ENCODE measurements at places on chromosomes 6 and 20.

GRCh38 chr20:60200305-60200918, 242.2 kb downstream of the CDH26 start:
- DNase-seq: no peak

GRCh38 chr20:50187403-50188051, 3.1 kb upstream of the CEBPB start:
- DNase-seq: no peak

DNA sequence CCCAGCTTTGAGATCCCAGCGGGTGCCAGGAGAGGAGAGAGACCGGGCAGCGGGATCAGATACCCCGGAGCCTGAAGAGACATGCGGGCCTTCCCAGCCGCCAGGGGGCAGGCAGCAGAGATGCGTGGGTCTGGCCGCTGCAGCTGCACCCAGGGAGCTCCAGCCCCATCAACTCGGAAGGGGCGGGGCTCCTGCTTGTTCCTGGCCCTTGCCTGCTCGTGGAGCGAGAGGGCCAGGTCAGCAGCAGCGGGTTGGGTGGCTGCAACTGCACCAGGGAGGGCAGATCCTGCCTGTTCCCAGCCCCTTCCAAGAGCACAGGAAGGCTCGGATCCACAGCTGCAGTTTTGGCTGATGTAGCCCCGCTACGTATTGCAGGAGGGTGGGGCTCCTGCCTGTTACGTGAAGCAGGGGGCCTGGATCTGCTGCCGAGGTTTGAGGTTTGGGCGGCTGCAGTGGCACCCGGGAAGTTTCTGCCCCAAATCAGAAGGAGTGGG, 532.8 kb downstream of the RFPL4B start:
- no peak for DNase-seq

DNA sequence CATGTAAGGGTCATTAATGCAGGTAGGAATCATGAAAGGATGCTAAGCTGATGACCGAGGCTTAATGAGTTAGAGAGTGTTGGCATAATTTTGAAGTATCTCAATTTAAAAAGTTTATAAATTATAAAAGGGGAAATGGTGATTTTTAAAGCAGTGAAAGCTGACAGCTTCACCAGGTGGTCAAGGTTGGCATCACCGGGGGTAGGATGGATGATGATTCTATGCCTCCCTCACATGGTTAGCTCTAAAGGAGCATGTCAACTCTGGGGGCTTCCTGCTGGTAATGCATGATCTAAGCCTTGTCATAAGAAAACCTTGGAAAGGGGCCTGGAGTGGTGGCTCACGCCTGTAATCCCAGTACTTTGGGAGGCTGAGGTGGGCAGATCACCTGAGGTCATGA, 89.2 kb upstream of the MARCKS start:
- no peak for DNase-seq

DNA sequence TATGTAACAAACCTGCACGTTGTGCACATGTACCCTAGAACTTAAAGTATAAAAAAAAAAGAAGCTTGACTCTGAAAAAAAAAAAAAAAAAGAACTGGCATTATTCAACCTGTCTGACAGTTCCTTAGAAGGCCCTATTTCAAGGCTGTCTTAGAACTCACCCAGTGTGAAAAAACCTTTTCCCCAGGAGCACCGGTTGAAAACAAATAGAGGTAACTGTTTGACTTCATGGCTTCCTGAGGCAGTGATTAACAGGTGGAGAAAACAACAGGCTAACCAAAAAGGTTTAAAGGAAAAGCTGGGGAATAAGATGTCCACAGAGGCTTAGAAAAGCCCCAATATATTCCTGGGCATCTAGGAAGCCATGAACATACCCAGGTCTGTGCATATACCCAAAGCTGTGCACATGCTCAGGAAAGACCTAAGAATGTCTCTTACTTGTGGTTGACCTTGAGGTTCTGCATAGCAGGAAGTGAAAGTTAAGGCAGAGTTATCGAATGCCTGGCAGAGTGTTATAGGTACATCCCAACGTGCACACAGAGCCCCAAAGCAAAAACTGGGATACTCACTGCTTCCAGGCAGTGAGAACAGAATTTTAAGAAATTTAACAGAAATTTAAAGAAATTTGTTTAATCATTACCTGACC, 7.0 kb downstream of the UQCC1 start:
- DNase-seq: no peak

- no peak for DNase-seq
Measured at GRCh38 chr6:29965873-29966601, 23.7 kb downstream of the HLA-A start.

GRCh38 chr6:67003844-67004243, 1296.8 kb upstream of the EYS start:
- no peak for DNase-seq

DNA sequence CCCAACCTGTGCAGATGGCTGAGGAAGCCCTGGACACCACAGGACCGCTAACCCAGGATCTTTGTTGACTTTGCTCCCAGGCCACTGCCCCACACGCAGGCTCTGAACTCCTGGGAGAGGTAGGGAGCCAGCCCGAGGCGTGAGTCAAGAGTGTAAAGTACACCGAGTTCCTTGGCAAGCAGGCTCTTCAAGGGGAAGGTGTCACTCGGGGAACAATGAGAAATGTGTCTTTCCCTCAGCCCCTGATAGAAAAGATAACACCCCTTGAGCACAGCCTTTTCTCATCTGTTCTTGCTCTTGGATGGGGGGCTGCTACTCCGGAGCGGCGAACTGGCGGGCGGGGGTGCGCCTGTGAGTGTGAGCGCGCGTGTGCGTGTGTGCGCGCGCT, 472 bp upstream of the EDN3 start:
- no peak for DNase-seq

- DNase-seq: no peak
Measured at GRCh38 chr6:116971959-116972358, 94.9 kb downstream of the RFX6 start.

DNA sequence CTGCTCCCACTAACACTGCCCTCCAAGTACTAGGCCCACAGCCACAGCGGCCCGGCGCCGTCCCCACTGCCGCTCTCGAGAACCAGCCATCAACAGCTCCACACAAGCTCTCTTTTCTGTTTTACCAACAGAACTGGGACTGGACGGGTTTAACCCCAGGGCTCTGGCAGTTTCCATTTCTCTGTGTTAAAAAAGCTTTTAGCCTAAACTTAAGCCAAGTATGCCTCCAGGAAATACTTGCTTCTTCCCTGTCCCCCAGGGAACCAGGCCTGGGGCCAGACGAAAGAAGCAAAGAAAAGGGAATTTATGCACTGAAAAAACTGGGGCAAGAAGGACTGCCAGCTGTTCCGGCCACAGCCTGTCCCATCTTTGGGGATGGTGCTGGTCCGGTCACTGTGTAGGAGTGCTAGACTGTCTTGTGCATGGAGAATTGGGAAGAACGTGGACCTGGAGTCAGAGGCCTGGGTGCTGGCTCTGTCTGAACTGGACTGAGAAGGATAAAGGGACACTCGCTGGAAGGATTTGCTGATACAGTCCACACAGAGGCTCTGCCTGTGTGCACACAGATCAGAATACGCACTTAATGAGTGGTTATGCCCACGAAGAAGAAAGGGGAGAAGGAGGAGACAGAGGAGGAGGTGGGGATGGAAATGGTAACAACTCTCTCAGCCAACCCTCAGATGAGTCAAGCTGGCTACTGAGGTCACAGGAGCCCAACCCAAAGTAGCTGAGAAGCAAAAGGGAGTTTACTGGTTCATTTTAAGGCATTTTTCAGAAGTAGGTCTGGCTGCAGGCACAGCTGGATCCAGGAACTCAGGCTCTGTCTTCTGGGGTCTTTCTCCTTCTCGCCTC, 254.4 kb upstream of the PMEPA1 start:
- no peak for DNase-seq

- no peak for DNase-seq
Measured at GRCh38 chr6:52134011-52134410, 46.6 kb upstream of the PKHD1 start.

- no peak for DNase-seq
Measured at GRCh38 chr20:51380401-51381385, 161.8 kb downstream of the NFATC2 start.

- no peak for DNase-seq
Measured at GRCh38 chr6:100288311-100288710, 176.4 kb downstream of the SIM1 start.

DNA sequence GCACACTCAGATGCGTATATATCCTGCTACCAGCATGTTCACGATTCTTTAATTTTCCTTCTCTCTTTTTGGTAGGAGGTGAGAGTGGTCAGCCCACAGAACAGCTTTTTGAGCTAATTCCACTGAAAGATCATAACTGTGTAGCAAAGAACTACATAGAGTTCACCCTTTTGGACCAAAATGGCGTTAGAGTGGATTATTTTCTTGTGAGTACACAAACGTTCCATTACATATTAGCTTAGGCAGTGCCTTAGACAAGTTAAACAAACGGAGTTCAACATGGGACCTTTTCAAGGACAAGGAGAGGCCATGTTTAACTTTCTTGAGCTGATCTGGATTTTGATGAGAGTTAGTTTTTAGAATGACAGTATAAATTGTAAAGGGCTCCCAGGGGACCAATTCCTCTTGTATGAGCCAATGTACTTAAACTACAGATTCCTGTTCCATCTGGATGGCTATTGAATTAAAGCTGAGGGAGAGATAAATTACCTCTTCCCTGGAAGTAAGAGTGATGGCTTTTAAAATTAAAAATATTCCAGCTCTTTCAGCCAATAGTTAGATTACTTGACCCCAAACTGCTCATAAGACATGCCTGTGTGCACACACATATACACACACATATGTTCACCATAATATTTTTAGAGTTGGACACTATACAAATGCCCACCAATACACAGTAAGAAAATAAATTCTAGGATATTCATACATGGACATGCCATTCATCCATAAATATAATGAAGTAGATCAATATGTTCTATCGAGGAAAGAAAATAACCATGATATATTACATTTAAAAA, 25.6 kb upstream of the ARMH2 start:
- no peak for DNase-seq

DNA sequence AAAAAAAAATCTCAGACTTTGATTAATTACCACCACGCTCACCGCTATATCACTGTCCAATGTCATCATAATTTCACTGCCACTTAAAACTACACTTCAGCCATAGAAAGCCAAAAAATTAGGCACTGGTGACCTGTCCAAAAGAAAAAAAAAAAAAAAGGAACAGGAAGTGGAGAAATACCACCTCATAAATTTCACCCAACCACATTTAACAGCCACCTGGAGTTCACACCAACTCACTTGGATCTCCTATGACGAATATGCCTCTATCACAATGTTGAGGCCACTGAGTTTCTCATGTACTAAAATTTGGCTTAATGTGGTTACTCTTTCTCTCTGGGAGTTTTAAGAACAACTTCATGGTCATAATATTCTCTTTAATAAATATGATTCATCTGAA, 237.5 kb upstream of the RSPO3 start:
- DNase-seq: no peak

DNA sequence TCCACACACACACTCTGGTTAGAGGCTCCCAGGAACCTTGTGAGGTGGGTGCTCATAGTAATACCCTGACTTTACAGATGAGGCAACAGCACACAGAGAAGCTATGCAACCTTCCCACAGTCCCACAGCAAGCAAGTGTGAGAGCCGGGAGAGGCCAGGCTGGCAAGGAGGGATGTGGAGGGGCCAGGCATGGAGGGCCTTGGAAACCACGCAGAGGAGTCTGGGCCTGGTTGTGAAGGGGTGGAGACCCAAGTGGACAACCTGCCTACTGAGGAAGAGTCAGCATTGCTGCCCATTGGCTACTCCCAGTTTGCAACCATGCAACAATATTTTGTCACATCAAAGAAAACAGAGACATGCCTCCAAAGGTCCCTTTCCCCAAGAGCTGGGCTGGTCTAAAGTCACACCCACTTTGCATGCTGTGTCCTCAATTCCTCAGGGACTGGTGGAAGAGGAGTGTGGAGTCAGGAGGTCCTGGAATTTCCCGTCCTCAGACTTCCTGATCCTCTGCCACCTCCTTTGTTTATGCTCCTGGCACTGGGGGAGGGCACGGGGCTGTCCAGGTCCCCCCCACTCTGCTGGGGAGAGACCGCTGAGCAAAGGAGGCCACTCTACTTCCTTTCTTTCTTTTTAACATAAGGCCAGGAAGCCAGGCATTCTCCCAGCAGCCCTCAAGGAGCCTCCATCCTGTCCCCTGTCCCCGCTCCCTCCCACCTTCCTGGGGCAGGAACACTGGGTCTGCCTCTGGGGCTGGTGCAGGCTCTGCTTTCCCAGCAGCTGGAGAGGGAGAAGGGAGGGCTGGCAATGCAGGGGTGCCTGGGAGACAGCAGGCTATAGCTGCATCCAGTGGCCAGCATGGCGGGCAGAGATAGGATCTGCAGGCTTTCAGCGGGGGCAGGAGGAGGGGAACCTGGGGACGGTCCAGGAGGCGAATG, 68.3 kb downstream of the NOL4L start:
- DNase-seq: no peak

DNA sequence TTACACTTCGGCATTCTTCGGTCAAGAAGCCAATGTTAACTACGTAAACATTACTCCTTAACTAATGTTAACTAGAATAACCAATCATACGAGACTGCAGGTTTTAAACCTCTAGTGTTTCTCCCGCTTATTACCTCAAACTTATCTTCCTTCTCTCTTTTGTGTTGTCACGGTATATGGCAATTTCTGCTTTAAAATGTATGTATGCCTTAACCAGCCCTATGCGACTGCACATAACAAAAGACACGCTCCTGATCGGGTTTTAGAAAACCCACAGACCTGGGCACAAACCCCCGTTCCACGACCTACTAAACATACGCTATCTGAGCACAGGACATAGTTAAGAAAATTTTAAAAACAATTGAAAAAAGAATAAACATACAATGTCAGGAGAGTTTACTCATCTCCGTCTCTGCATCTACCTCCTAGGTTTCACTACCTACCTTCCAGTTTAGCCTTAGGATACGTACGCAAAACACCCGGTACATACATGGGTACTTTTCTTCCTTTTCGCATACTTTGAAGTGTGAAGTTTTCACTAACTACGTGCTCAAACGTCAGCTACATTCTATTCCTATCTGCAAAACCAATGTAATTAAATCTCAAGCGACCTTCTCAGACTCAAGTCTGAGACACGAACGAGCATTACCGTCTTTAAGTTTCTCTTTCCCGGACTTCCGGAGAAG, 1.1 kb downstream of the CD164 start:
- DNase-seq: no peak

GRCh38 chr20:41172296-41173140, 35.2 kb downstream of the PLCG1 start:
- no peak for DNase-seq

- no peak for DNase-seq
Measured at GRCh38 chr6:44250718-44251123, 3.8 kb downstream of the HSP90AB1 start.

DNA sequence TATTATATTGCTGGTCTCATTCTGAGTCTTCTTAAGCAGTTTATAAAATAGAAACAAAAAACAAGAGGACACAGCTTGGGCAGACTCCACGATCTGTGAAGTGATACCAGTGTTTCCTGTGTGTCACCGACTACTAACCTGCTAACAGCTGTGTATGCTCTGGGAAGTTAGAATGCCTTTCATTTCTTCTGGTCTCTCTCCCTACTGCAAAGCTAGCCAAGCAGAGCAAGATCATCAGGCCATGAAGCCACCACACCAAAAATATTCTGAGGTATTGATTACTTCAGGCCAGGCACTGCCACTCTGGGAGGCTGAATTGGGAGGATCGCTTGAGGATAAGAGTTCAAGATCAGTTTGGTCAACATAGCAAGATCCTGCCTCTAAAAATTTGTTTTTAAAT, 46.9 kb upstream of the SMIM29 start:
- no peak for DNase-seq

DNA sequence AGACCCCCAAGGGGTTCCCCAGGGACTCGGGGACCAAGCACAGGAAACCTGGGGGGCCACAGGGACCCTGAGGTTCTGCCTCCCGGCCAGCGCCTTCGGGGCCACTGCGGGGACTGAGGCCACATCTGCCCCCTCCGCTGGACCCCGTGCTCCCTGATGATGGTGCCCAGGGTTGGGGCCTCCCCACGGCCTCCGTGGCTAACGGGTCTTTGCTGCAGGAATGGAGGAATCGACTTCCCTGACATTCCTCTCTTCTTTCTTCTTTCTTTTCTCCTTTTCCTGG, 330.2 kb downstream of the TAF4 start:
- no peak for DNase-seq
